NCI-H1417 treated with DMSO at 0.1 percent for 48 hours (cell line): ENCODE measurements at places on chromosomes 5 and 9.
A peak's percentile ranks its signal among the peaks of the same experiment; 100 is the strongest.

DNA sequence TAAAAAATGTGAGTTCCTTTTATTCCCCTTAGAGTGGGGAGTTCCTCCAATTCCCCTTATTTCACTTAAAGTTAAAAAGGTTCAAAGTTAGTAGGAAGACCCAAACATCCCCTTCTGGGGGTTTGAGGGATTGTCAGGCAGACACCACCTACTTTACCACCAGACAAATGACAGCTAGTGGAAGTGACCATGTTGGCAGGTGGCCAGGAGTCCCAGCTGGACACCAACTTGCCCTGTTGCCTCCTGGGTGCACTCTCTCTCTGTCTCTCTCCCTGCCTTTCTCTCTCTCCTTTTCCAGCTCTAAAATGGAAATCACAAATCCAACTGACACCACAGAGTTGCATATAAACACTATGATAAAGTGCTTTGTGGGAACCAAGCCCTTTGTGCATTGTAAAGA, 307.7 kb upstream of the TLE4 start:
- peak; percentile 82 for DNase-seq

DNA sequence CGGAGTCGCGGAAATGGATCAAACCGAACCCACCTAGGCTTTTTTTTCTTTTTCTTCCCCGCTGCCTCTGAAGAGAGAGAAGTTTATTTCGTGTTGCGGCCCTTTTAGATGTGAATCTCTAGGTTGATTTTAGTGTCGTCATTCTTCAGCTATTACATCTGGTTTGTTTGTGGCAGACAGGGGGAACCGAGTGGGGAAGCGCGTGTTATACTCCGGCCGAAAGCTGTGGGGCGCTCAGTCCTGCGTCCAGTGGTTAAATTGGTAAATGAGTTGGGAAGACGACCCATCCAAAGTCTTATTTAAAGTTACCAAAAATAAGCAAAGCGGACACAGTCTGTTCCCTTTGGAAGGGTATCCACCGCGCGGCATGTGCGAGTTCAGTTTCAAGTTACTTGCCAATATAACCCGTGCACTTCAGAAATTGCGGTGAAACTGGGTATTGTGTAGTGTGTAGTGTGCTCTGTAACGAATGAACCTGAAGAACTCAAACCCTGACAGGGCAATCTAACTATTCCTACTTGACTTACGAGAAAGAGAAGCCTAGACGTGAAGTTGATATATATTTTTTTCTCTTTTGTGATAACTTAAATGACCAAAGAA, 1.3 kb downstream of the MAN2A1 start:
- no peak for DNase-seq

- DNase-seq = no peak
These were observed 49.1 kb downstream of the IPPK start for GRCh38 chr9:92620845-92621244.

DNA sequence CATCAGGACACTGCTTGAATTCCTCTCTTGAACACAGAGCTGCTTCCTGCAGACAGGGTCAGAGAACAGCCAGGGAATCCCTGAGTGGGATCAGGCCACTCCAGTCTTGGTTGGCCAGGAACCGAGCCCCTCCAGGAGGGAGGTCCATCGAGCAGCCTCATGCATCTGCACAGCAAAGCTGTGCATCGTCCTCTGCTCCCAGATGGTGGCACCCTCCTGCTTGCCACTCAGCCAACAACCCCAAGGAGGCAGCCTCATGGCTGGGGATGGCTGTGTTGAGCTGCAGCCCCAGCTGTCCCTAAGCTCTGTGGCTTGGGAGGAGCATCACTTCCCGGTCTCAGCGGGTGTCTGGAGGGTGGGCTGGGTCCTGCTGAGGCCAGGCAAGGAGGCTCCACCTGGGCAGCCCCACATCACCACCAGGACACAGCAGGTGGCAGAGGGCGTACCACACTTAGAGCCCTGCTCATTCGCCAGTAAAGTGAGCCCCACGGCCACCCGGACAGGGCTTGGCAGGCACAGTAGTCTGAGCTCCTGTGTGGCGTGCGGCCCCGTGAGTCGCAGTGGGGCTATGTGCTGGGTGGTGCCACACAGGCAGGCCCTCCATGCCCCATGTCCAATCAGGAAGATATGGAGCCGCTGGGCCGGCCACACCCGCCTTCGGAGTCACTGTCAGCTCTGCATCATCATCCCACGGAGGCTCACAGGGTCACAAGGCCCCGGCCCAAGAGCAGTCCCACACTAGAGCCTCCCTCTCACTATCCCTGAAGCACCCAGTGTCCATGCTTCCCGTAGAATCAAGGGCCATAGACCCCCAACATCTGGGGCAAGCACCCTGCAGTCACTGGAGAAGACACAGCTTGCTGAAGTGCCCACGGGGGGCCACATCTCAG, 11.9 kb downstream of the LPCAT1 start:
- DNase-seq = no peak

DNA sequence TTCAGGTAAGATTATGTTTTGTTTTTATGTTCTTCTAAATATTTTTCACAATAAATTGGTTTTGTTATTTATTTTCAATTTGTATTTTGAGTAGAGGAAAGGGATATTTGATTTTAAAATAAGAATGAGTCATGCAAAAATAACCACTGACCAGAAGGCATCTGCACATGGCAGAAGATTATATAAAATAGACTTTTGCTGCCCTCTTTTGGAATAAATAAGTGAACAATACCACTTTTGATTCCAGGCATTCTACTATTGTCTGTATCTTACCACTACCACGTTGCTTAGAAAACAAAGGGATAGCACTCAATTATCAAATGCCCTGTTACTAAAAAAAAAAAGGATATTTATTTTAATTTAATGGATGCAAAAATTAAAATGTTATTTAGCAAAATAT, 227.3 kb upstream of the ITGA1 start:
- DNase-seq = peak; percentile 31

GRCh38 chr5:103037673-103038455, 82.1 kb downstream of the GIN1 start:
- no peak for DNase-seq

DNA sequence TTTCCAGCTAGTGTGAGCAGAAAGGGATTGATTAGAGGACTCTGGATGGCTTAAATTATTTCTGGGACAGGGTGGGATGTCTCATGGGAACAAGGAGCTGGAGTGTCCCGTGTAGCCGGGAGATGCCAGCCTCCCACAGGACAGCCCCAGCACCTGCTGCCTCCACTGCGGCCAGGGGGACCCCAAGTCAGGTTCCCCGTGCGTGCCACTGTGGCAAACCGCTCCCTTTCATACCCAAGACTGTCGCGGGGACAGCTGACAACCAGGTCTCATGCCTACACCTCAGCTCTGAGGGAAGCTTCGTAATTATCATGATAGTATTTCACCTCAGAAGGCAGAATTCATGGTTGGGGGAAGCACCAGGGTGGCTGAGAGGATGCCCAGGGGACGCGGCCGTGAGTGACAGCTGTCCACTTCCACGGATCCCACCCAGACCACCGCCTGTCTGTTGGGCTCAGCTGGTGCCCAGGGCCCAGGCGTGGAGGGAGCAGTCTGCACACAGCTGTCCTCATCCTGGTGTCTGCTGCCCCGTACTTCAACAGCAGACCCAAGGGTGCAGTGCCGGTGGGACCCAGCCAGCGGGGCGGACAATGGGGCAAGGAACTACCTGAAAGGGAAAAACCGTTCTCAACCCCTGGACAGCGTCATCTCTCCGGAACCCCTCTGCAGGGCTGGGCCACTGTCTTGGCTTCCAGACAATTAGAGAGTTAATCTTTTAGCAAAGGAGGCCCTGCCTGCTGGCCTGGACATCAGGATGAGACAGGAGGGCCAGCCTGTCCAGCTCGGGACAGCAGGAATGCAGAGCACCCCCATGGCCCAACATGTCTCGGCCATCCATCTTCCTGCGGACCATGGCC, 166.9 kb downstream of the OLFM1 start:
- no peak for DNase-seq

DNA sequence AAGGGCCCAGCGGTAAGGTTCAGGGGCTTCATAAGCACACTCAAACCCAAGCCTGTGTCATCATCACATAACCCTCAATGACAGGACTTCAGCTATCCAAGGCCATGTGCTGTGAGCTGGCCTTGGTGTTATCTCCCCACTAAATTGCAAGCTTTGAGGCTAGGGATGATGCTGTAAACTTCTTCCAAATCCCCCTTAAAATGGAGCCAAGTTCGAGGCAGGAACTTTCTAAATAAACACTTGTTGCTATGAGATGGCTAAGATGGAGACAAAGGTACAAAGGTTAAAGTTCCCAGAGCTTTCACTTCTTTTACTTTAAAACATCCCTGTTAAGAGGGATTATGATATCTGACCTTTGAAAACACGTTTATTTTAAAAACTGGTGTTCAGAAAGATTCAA, 123.6 kb downstream of the MYO10 start:
- DNase-seq = no peak

DNA sequence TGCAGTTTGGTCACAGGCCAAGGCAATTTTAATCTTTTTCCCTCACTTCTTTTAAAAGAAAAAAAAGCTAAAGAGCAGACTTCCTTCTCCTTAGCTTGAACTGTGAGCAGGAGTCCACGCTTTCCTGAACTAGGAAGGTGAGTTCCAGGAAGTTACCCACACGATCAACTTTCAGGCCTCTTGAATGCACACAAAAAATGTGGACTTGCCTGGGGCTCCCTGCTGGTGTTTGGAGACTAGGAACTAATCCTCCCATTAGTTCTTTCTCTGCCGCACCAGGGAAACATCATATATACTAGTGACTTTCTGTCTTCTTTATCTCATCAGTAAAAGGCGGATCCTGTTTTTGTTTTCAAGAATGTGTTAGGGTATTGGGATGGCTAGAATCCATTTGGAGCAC, 240.0 kb downstream of the GOLPH3 start:
- no peak for DNase-seq

DNA sequence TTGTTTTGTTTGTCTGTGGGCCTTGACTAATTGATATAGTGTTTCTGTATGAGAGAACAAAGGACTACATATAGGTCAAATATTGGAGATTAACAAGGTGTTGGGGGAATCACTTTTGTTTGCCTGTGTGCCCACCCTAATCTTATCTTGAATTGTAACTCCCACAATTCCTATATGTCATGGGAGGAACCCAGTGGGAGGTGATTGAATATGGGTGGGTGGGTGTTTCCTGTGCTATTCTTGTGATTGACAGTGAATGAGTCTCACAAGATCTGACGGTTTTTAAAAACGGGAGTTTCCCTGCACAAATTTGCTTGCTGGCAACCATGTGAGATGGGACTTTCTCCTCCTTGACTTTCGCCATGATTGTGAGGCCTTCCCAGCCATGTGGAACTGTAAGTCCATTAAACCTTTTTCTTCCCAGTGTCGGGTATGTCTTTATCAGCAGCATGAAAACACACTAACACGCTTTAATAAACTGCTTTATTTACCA, 64.9 kb upstream of the HSPB3 start:
- DNase-seq = no peak

- DNase-seq = no peak
These were observed 39.6 kb upstream of the SLC6A19 start for GRCh38 chr5:1161833-1162229.

DNA sequence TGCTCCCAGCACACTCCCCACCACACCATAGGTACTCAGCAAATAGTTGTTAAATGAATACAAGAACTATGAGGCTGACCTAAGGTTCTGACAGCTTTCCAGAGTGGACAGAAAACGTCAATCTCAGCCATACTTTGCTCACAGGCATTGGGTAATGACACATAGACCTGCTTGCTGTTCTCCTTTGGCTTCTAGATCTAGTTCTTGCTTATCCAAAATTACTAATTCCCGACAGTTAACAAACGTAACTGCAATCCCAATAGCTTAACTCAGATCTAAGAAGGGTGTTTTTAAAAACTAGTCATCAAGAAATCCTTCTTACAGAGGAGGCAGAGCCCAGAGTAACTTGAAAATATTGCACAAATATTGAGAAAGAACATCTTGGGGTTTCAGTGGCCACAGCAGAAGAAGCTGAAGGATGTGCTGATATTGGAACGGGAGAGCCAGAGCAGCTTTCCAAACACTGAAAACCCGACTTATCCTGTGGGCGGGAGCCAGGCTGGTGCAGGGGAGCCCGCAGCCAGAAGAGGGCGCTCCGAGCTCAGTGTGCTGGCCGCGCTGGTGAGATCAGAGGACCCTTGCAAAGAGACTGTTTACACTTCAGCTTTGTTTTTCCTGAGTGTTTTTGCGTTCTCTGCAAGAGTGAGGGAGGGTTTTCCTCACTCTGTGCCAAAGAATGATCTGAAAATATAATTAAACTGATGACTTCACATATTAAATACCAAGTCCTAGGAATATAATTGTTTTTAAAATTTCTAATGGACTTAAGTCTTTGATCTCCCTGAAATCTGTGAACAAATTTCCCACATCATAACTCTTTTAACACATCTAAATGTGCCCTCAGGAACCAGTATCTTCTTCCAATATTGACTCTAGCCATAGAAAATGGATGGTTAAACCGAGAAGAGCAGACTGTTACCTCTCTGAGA, 30.3 kb downstream of the FGF1 start:
- DNase-seq = no peak
